ENCODE measurements at places on chromosomes 5 and 9.
A peak's percentile ranks its signal among the peaks of the same experiment; 100 is the strongest.

GRCh38 chr9:121107029-121107428 lies 32.3 kb downstream of the CNTRL start:
- DNase-seq: peak; percentile 68

GRCh38 chr5:96973532-96974401 lies 37.9 kb downstream of the LNPEP start:
- no peak for DNase-seq

DNA sequence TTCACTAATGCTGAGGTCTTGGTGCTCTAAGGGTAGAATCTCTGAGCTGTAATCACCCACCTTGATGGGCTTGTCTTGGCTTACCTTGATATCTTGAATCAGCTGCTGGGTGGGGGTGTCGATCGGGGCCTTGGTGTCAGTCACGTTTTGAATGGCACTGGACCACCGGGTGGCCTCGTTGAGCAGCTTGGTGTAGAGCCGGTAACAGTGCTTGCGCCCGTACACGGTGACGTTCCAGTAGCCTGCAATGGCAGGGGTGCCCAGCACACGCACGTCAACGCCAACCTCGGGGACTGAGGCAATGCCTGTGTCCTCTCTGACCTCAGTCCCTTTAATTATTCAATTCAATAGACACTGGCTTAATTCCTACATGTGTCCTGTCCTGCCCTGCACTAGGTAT lies 63.1 kb upstream of the RETREG1 start:
- no peak for DNase-seq

DNA sequence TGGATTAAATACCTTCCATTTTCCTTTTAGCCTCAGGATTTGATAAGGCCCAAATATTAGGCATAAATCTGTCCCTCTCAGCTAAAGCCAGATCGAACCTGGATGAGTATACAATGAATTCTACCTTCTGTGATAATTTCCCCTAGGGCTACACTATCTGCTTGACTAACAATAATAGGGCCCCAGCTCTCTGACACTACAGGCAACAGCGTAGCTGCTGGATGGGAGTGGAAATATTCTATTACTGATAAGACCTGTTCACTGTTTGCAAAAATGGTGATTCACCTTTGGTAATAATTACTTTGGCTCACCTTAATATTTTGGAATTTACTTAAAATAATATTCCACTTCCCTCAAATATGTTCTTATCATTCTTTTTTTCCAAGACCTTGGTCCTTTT lies 644.2 kb upstream of the SEMA6A start:
- DNase-seq: no peak

DNA sequence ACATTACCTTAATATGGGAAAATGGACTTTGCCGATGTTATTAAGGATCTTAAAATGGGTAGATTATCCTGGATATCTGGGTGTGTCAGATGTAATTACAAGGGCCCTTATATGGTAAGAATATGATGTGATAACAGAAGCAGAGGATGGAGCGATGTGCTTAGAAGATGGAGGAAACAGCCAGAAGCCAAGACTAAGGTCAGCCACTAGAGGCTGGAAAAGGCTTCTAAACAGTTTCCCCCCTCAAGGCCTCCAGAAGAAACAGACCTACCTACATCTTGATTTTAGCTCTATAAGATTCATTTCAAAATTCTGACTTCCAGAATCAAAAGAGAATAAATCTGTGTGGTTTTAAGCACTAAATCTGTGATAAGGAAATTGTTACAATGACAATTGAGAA lies 131.9 kb downstream of the CAAP1 start:
- DNase-seq: no peak

GRCh38 chr9:85290019-85290418 lies 451.7 kb downstream of the AGTPBP1 start:
- no peak for DNase-seq

DNA sequence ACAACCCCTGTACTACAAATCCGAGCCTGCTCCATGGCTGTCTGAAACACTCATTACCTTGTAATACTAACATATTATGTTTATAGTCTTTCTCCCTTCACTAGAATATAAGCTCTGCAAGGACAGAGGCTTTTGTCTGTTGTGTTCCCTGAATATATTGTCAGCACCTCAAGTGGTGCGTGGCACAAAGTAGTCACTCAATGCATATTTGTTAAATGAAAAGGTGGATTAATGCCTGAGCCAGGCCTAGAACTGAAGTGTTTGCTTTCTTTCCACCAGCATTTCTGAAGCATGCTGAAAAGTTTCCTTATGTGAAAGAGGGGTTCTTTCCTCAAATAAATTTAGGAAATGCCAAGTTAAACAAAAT lies 36.3 kb downstream of the ELL2 start:
- no peak for DNase-seq

DNA sequence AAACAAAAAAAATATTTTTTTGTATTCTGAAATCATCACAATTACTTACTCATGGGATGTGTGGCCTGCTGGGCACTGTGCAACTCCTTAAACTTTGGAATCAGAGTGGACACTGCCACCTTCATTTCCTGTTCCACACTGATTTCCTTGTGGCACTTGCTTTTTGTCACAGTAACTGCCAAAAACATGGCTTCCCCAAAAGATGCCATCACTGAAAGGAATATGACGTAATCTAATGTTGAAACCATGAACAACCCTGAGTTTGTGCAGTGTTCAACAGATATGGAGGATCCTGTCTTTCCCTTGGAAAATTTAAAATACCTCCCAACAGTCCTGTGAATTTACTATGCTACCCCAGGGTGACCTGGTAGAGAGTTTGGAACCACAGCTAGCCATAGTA lies 12.6 kb upstream of the IL12B start:
- no peak for DNase-seq

DNA sequence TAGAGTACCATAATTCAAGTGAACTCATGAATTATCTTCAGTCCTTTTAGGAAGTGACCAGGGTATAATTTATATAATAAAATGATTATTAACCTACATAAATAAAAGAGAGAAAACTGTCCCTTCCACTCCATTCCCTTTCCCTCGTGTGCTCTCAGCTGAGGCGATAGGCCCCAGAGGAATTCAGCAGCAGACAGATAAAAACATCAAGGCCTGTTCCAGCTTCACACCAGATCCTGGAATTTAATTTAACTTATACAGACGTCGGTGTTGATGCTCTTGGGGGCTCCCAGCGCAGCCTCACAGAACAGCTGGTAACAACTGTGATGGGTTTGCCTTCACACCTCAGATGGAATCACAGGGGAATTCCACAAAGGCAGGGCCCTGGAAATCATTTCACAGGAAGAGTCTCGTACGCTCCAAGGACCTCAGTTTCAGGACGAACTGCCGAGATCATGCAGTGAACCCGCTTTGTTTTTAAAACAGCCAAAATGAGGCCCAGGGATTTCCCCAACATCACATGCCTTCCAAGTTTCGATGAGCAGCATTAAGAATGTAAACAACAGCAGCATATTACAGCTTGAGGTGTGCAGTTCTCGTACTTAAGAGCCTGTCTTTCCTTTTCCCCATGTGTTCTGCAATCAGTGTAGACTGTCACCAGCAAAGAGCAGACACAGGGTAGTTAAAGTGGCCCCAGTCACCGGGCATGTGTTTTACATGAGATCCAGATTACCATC lies 73.6 kb upstream of the ALDH1B1 start:
- no peak for DNase-seq

DNA sequence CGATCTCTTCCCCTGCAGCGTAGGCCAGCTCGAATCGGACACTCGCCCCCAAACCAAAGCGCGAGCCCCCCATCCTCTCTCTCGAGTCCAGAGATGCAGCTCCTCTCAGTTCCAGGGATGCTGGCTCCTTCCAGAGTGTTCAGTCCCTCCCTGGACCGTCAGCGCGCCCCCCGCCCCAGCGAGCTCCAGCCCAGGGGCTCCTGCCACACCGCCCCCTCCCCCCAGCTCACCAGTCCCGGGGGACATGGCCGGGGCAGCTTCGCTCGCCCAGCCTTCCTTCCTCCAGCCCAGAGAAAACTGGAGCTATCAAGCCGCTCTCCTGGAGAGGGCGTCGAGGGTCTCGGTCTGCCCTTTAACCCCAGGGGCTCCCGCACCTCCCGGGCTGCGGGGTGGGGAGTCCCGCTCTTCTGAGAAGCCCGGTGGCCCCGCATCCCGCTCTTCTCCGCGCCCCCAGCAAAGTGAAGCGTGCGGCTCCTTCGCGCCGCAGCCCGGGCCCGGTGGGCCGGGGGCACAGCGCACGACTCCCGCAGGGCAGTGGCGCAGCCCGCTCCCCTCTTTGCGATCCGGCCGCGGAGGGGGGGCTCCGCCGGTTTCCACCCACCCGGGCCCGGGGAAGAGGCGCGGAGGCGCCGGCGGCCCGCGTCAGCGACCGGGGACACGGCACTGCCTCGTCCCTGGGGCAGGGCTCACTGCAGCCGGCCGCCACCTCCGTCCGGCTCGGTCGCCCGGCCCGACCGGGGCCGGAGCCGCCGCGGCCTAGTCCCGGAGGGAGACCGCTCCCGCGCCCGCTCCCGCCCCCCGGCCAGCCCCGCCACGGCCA lies 587 bp downstream of the MIER3 start:
- DNase-seq: peak; percentile 51

DNA sequence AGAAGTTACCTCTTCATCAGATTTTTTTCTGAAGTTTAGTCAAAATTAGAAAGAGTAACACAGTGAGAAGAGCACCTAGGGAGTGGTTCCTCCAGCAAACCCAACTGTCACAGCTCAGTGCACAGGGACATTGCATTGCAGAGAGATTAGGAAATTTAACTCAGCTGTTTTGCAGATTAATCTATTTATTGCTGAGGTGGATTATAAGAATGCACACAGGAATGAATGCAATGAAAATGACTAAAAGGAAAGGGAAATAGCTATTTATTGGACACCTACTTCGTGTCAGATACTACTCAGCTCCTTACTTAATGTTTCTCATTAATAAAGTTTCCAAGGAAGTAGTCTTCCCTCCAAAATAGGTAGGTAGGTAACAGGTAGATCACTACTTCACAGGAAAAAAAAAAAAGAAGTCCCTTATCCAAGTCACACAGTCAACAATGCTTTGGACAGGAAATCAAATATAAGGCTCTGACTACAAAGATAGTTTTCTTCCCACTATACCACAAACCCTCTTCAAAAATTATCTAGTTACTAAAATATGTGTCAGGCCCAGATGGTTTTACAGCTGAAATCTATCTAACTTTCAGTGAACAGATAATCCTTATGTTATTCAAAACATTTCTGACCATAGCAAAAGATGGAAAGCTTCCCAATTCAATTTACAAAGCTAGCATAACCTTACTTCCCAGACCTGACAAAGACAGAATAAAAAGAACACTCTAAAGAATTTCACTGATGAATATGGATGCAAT lies 442.2 kb upstream of the MPDZ start:
- DNase-seq: no peak

DNA sequence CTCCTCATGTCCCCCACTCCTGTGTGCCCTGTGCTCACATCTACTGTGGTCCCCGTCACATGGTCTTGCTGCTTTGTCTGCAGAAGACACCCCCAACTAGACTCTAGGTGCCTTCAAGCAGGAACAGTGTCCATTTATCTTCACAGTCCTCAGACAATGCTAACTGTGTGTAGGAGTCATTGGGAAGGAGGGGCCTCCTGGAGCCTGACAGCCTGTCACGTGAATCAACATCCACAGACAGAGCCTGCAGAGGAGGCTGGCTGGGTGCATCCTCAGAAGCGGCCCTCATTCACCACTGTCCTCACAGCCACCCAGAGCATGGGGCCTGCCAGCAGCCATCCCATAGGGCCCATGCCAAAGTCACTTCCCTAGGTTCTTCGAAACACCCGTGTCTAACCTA lies 98.7 kb downstream of the MED10 start:
- no peak for DNase-seq

DNA sequence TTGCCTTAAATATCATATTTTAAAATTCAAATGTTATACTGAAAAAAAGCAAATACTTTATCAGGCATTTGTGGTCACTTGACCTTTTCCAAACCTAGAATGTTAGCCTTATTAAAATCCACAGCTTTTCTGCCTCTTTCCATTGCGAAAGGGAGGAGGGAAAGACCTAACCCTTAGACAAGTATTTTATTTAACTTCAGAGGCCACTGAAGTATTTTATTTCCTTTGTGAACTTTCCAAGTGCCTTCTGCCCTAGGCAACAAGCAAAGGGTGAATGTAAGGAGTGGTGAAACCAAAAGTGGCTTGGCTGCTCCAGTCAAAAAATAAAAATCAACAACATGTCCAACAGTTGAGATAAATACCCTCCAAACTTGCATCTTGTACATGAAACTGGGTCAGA lies 376.1 kb downstream of the EFNA5 start:
- DNase-seq: no peak

DNA sequence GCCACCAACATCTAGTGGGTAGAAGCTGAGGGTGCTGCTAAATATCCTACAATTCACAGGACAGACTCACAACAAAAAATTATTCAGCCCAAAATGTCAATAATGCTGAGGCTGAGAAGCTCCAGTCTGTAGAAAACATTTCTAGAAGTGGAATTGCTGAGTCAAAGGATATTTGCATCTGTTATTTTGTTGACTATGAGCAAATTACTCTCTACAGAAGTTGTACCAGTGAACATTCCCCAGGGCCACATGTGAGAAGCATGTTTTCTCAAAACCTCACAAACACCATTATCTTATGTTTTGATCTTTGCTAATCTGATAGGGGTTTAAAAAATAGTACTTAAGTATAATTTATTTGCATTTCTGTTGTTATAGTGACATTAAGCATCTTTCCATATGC lies 15.4 kb downstream of the ITK start:
- DNase-seq: no peak

GRCh38 chr5:67404256-67405100 lies 207.9 kb upstream of the CD180 start:
- peak; percentile 60 for DNase-seq

GRCh38 chr5:147874910-147875367 lies 3.6 kb upstream of the SCGB3A2 start:
- DNase-seq: no peak

DNA sequence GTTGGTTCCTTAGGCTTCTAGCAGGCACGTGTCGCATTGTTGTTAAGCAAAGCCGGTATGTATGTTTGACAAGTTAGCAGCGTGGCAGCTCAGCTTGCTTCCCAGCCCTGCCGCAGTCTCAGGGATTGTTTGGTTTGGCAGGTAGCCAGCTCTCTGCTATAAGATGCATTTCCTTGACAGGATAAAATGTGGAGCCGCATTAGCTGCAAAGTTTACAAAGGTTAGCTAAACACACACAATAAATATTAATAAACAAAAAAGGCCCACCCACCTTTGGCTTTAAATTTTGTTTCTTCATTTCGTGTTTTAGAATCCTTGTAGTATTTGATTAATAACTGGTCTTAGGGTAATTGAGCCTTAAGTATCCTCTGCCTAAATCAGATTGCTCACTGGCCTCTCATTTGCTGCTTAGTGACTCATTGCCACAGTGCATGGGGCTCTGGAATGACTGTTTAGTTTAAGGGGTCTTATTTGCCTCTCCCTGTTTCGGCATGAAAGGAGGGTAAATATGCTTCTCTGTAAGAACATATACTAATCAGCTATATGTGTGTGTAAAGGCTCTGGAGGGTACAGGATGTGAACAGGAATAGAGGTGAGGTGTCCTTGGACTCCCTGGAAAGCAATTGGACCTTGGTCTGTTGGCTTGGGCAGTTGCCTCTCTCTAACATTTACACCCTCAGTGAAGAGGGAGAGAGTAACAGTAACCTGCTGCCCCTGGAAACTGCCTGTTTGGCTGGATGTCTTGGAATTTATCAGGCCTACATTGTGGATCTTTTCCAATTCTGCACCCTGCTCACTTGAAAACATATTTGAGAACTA lies 122.0 kb downstream of the GDNF start:
- peak; percentile 73 for DNase-seq

GRCh38 chr9:92036756-92037155 lies 78.5 kb downstream of the SPTLC1 start:
- DNase-seq: no peak

All from RWPE1 (cell line).